Sciatic nerve (tissue), 2 donors: ENCODE measurements at places on chromosomes 2 and 18.

DNA sequence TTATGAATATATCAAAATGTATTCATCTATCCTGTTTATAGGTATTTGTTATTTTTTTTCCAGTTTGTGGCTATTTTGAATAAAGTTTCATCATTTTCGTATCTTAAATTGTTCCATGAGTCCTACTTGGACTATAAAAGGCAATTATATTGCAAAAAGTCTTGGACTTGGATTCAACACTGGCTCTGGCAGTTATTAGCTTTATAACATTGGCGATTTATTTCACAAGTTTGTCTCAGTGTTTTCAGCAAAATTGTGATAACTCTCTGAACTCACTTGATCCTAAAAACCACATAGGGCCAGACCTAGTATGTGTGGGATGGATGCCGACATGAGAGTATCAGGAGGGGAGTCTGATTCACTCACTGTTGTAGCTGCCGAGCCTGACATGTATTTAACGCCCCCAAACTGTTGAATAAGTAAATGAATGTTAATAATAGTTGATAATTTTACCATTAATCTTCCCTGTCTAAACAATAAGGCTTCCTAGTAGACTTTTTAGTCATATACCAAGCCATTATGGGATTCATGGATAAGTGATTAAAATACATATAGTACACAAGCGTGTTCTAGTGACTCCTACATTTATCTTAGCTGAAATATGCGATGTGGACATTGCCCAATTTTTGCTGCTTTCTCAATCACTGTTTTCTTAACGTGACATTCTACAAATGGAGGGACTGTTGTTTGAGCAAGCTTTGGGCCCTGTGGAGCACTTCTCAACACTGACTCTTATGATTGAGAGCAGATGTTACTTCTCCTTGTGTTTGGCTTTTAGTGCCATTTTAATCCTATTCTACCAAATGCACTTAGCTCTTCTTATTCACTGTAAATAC is 907.6 kb downstream of the EPHA4 start:
- no peak for DNase-seq

GRCh38 chr2:187982668-187983067 is 309.0 kb upstream of the GULP1 start:
- no peak for DNase-seq

- peak; percentile 46 for DNase-seq
Observed at GRCh38 chr2:239819091-239819973, 205.8 kb downstream of the NDUFA10 start.

DNA sequence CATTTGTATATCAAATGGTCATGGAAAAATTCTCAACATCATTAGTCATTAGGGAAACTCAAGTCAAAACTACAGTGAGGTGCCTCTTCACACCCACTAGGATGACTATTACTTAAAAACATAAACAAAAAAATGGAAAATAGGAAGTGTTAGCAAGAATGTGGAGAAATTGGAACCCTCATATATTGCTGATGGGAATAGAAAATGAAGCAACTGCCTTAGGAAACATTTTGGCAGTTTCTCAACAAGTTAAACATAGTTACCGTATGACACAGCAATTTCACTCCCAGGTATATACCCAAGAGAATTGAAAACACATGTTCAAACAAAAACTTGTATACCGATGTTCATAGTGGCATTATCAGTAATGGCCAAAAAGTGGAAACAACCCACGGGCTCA is 18.1 kb upstream of the CYP26B1 start:
- no peak for DNase-seq

GRCh38 chr2:221143231-221143630 is 428.9 kb downstream of the EPHA4 start:
- no peak for DNase-seq

- no peak for DNase-seq
Observed at GRCh38 chr2:170368370-170368769, 190.4 kb downstream of the MYO3B start.

- DNase-seq, result no peak
Observed at GRCh38 chr2:140295767-140296166, 1515.6 kb upstream of the NXPH2 start.

GRCh38 chr2:110727923-110728322 is 4.5 kb upstream of the ACOXL start:
- DNase-seq, result no peak

DNA sequence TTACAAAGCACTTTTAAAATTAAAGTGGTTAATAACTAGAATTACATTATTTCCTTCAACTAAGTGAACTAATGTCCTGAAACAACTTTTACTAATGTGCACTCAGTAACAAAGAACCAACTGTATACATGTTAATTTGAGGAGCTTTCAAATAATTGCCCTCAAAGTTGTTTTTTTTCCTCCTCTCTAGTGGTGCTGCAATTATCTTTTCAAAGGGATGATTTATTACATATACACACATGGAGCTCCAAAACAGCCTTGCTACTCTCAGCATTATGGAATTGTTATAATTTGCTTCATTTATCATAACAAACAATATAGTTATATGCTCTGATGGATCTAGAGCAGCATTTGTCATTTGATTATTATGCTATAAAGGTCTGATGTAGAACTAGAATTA is 246.3 kb upstream of the RASGRP3 start:
- no peak for DNase-seq

DNA sequence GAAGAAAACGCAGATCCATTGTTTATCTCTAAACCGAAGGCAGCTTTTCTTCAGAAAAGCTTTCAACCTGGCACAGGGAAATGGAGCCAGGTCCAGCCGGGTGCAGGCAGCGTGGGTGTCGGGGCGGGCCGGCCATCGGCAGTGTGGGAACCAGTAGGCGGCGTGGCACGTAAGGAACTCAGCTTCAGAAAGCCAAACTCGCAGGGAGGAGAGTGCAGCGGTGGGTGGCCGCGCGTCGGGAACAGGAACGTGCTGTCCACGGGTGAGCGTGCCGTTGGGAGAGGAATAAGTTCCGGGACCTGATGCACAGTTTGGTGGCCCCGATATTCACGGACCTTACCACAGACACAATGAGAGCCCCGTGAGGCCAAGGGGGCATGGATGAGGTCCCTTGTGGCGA is 270.4 kb downstream of the TWIST2 start:
- DNase-seq, result no peak

DNA sequence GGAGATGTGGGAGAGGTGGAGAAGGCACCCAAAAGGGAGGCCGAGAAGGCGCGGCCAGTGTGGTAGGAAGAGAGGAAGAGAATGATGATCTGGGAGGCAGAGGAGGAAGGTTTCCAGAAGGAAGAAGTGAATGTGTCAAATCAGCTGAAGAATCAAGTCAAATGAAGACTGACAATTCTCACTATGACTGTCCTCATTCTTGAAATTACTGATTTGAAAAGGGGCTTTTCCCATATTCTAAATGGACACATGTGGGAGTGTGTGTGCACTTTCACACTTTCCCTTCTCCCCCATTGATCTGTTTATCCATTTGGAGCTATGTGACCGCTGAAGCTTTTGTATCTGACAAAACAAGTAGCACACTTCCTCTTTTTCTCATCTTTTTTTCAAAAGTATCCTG is 6.1 kb downstream of the AFF3 start:
- DNase-seq, result no peak

- no peak for DNase-seq
Observed at GRCh38 chr2:73822276-73822675, 6.5 kb upstream of the STAMBP start.

- no peak for DNase-seq
Observed at GRCh38 chr18:48897531-48897930, 53.2 kb downstream of the SMAD7 start.

GRCh38 chr18:25799231-25799630 is 291.2 kb downstream of the SS18 start:
- DNase-seq, result no peak

- DNase-seq, result no peak
Observed at GRCh38 chr2:65311049-65311448, 83.4 kb downstream of the ACTR2 start.

DNA sequence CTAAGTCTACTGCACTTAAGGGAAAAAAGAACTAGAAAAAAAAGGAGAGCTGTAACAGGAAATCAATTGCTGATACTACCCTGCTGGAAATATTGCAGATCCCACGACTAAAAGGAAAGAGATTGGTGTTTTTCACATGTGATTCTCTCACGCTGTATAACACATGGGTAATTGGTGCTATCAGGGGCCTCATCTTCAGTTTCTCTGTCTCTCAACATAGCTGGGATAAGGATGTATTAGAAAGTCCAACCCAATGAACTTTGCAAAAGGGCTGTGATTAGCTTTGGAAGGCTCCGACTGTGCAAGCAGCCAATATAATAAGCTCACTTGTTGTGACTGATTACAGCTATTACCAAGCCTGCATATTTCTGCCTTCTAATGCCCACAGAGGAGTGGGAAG is 133.4 kb downstream of the NRP2 start:
- no peak for DNase-seq

GRCh38 chr18:37124516-37124915 is 295.6 kb downstream of the KIAA1328 start:
- no peak for DNase-seq

DNA sequence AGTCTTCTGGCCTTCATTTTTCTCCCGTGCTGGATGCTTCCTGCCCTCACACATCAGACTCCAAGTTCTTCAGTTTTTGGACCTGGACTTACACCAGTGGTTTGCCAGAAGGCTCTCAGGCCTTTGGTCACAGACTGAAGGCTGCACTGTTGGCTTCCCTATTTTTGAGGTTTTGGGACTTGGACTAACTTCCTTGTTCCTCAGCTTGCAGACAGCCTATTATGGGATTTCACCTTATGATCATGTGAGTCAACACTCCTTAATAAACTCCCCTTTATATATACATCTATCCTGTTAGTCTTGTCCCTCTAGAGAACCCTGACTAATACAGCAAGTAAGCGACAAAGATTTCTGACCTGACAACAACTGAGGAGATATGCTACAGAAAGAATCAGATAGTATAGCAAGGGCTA is 7.2 kb downstream of the CDC42EP3 start:
- DNase-seq, result no peak

DNA sequence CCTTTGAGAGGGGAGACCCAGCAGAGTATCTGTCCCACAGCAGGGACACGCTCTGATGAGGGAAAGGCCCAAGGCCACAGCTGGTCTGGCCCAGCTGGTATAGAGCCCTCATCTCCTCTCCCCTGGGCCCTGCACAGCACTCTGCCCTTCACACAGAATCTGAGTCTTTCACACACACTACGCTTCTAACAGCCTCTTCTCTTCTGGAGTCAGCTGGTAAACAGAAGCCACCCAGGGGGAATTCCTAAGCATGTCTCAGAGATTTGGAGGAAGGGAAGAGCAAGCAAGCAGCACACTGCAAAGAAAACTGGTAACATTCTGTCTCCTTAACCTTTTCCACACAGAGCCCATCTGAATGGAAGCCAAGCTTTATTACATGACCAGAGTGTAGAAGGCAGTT is 121.1 kb upstream of the ACAA2 start:
- DNase-seq, result no peak

- no peak for DNase-seq
Observed at GRCh38 chr2:239776436-239777005, 248.6 kb downstream of the NDUFA10 start.
